Articular chondrocyte of knee joint (primary cell): ENCODE measurements at places on chromosomes 11 and 22. TPM values are rescaled to one million over a fixed set of nuclear protein-coding genes. Genes with fewer than 3 reads are reported as not detected.

The SCO2 gene
- total RNA-seq = 2.5 TPM in 2 replicates

The C11orf65 gene
- total RNA-seq = 0.65 and 1.5 TPM in 2 replicates

The PGR gene
- total RNA-seq = 0.26 and 0.86 TPM in 2 replicates

The GPR83 gene
- not detected in 2 replicates for total RNA-seq

The FIBIN gene
- total RNA-seq = 6.0 and 14.3 TPM in 2 replicates

The SMIM35 gene
- not detected in 2 replicates for total RNA-seq

The DDTL gene
- total RNA-seq = 1.0 TPM in 1 of 2 replicates, not detected in the other
